ENCODE measurements at places on chromosomes 1 and 21.
A peak's percentile ranks its signal among the peaks of the same experiment; 100 is the strongest.

GRCh38 chr1:208118841-208119606 is 125.2 kb downstream of the PLXNA2 start:
- DNase-seq: no peak

- DNase-seq: no peak
Observed at GRCh38 chr1:7954683-7955082, 6.8 kb upstream of the PARK7 start.

- no peak for DNase-seq
Observed at GRCh38 chr1:200877839-200878551, 5.2 kb downstream of the GPR25 start.

GRCh38 chr1:9009438-9010370 is 16.5 kb downstream of the SLC2A7 start:
- peak; percentile 7 for DNase-seq

DNA sequence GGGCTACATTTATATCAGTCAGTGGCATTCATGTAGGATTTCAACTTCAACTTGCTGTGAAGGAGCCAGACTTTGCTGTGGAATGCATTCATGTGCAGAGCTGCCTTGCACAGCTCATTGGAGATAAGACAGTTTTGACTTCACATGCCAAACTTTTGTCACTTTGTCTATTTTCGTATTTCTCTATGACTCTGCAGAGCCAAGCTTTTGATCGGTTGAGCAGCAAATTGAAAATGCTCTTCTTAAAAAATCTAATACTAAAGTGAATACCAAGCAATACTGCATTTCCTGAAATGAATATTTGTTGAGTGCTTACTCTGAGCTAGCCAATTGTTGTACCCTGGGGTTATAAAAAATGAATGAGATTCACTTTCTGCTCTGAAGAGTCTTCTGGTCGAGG is 388.7 kb downstream of the ST6GALNAC3 start:
- no peak for DNase-seq

GRCh38 chr1:89632657-89633247 is at the start of gene LRRC8C:
Gene LRRC8C (plus strand): TSS chr1:89633120. CDS start chr1:89686474, 53,354 bp downstream.
- DNase-seq: peak; percentile 58

- DNase-seq: peak; percentile 88
Observed at GRCh38 chr1:156852418-156852874, 6.5 kb downstream of the INSRR start.

GRCh38 chr21:44706706-44707581 is 4.4 kb downstream of the TSPEAR start:
- DNase-seq: no peak

DNA sequence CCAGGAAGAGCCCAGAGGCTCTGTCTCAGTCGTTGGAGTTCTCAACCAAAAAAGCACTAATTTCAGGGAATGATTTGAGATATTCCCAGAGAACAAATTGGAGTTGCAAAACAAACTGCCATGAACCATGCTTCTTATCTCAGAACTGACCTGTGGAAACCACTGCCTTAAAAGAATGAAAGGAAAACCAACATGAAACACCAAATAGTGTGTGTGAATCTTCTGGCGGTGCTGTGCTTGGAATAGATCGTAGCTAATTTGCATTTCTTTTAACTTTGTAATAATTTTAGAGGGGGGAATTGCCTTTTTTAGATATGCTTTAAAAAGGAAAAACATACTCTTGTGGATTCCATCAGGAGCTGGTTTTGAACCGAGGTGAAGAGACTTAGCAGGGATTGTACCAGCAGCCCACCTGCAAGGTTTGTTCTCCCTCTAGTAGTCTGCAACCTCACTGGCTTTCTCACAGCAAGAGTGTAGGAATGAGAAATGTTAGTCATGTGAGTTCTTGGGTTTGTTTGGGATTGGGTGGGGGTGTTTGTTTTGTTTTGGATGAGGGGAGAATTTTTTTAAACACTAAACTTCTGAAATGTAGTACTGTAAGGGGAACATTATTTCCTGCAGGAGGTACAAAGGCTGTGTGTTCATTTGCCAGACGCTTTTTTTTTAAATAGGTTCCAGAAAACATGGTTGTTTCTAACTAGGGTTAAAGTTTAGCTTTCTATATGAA is 45.7 kb upstream of the ANGPTL1 start:
- DNase-seq: no peak

DNA sequence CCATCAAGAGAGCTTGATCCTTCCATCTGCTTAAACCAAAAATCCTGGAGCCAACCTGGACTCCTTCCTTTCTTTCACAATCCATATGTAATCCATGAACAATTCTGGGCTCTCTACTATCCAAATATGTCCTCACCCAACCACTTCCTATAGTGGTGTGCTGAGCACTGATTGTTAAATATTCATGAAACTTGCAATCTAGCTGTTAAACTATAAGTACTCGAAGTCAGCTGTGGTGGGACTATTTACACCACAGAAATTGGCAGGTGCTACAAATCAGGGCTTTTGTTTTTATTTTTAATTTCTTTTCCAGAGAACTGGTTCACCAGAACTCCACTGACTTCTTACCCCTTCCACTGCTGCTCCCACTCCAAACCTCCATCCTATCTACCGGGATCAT is 57.2 kb upstream of the KCND3 start:
- DNase-seq: no peak

DNA sequence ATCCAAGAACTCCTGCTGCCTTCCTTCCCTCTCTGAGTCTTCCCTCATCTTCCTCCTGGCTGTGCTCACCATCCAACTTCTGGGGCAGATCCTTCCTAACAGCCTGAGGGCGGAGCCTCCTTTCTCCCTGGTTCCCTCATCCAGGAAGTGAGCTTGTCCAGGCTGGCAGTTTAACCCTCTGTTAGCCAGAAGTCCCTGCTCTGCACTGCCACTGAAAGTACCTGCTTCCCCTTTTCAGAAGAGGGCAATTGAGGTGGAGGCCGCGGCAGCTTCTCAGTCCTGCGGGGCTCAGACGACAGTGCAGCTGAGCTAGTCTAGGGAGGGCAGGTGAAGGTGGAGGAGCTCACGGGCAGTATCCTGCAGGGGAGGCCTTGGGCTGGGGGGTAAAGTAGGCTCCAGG is 149.1 kb downstream of the FCRL5 start:
- peak; percentile 14 for DNase-seq

- no peak for DNase-seq
Observed at GRCh38 chr1:160801836-160802580, 6.0 kb downstream of the LY9 start.

DNA sequence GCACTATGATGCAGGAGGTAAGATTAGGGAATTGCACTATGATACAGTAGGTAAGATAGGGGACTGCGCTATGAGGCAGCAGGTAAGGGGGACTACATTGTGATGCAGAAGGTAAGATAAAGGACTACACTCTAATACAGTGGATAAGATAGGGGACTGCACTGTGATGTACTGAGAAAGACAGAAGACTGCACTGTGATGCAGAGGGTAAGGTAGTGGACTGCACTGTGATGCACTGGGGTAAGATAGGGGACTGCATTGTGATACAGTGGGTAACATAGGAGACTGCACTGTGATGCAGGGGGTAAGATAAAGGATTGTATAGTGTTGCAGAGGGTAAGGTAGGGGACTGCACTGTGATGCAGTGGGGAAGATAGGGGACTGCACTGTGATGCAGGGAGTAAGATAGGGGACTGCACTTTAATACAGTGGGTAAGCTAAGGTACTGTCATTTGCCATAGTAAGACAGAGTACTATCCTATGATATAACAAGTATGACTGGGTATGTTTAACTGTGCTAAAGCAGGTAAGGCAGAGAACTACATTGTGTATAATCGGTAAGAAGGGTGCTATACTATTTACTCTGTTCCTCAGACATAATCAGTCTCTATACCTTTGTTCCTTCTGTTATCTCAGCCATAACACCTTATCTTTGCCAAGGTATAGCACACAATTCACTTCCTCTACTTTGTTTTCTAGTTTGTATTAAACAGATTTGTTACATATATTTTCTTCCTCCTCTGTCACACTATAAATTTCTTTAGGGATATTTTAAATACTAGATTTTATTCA is 208.5 kb downstream of the BARHL2 start:
- no peak for DNase-seq

- DNase-seq: no peak
Observed at GRCh38 chr1:232754930-232755329, 50.3 kb upstream of the MAP10 start.

- no peak for DNase-seq
Observed at GRCh38 chr1:241253471-241253870, 103.5 kb downstream of the RGS7 start.

GRCh38 chr1:193537266-193538002 is 351.0 kb upstream of the B3GALT2 start:
- no peak for DNase-seq

DNA sequence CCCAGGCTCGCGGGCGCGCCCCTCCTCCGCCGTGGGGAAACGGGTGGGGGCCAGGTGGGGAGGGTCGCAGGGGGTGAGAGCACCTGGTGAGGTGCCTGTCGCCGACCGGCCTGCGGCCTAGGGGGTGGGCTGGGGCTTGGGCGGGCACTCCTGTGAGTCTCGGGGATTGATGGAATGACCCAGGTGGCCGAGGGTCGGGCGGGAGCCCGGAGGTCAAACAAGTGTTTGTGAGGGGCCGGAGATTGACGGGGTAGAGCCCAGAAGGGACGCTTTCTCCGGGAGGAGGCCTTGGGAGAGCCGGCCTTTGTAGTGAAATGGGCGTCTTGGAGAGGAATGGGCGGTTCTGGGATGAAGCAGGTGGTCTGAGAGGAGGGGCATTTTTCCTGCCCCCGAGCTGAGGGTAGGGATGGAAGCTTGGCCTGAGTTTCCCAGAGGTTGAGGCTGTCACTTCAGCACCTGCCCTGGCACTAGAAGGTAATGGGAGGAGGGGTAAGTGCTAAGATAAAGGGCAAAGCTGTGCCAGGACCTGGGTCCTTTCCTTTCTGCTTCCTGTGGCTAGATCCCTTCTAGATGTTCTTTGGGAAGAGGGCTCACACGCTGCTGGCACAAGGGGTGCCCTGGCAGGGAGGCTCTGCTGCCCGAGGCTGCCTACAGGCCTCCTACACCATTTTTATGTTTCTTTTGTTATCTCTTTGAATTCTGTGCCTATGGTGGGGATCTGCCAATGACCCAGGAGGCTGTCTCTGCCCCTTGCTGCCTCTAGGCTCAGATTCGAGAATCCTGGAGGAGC is 56.1 kb downstream of the NDUFS5 start:
- DNase-seq: no peak

DNA sequence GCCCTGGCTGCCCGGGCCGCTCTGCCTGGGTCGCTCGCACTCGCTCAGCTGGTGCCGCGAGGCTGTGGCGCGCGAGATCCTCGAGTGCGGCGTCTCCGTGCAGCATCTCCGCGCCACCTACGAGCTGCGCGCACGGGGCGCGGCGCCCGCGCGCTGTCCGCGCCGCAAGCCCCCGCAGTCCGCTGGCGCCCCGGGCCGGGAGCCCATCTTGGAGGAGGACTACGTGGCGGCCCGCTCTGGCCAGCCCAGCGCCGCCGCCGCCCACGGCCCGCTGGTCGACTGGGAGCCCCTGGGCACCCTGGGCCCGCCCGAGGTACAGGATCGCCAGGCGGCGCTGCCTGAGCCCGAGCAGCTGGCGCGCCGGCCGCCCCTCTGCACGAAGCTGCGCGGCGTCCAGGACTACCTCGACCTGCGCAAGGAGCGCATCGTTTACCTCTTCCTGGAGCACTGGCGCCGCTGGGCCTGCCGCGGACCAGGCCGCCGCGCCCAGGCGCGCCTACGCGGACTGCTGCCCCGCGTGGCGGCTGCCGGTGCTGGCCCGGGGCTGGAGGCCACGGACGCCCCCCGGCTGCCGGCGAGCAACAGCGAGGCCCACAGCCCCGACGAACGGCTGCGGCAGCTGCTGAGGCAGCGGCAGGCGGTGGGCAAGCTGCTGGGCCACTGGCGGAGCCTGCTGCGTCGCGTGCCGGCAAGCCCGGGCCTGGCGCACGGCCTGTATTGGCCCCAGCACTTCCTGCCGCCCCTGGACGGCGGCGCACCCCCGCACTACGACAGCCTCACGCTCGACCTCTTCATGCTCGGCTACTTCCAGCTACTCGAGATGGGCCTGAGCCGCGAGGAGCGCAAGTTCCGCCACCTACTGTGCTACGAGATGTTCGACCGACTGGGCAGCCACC is 10.9 kb downstream of the TNFRSF25 start:
- no peak for DNase-seq

DNA sequence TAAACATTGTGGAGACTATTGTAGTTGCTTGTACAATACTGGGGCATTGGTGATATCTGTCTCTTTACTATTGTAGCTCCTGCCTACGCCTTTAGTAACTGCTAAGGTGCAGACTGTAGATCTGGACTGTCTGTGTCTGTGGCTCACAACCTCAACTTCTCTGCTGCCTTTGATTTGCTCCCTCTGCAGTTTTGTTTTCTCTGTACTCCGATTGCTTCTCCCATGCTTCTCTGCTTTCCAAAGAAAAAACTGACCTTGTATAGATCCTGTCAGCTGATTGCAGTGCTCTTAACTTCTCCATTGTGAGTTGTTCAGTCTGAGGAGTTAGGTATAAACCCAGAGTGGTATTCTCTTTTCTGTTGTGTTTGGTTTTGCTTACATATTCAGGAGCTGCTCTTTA is 15.3 kb downstream of the MAGI3 start:
- DNase-seq: no peak

DNA sequence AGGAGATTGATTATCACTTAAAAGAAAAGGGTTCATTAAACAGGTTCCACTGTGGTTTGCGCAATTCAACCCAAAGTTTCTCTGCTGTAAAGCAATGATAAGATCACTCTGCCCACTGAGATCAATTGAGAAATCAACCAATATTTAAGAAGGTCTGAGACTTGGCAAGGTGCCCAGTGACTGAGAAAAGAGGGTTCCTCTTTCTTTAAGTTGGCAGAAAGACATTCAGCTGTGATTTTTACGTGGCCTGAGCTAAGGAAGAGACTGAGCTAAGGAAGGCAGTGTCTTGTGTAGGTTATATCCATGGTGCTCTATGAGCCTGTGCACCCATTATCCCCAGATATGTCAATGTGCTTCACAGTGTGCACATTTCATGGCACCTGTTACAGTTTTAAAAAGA is 344.1 kb downstream of the DISC1 start:
- DNase-seq: no peak

GRCh38 chr1:235745503-235746136 is 96.0 kb upstream of the GNG4 start:
- no peak for DNase-seq

DNA sequence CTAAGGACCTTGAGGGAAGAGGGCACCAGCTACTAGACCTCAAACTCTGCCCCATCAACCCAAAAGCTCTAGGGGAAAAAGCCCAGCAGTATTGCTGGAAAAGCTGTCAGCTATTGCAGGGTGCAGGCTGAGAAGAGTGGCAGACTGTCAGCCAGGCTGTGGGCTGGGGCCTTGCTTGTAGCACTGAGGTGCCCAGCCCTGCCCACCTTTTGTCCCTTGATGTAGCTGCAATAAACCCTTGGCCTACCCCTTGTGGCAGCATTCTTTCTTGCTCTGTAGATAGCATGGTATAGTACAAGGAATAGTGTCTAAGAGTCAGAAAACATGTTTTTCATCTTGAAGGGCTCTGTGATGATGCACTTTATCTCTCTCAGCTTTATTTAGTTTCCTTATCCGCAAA is 39.4 kb downstream of the CDC14A start:
- DNase-seq: no peak

- peak; percentile 13 for DNase-seq
Observed at GRCh38 chr1:6108937-6109614, 63.4 kb downstream of the KCNAB2 start.

DNA sequence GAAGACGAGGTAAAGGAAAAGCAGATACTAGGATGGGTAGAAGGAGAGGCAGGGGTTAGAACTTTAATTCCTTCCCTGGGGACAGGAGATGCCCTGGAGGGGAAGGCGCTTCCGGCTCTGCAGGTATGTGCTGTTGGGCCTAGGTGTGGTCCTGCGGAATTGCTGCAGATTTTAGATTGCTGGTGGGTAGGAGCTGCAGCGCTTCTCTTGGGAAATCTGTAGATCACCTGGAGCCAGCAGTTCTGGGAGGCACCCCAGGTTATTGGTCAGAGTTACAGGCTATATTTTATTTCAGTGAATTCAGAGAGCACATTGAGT is 1.1 kb downstream of the MGST3 start:
- DNase-seq: no peak

GRCh38 chr1:205339717-205340116 is 17.0 kb downstream of the KLHDC8A start:
- DNase-seq: no peak

Measured in NCI-H2029 (cell line).